Thoracic aorta endothelial cell (primary cell): ENCODE measurements at places on chromosomes 4 and X. TPM values are rescaled to one million over a fixed set of nuclear protein-coding genes. Genes with fewer than 3 reads are reported as not detected.

Gene CSAG2
- total RNA-seq, result not detected in 2 replicates

Gene IL15
- total RNA-seq, result 1.9 and 2.7 TPM in 2 replicates

Gene HAND2
- total RNA-seq, result 13.7 TPM in 1 of 2 replicates, not detected in the other

Gene SMPX
- total RNA-seq, result not detected in 2 replicates

Gene GLRA3
- total RNA-seq, result not detected in 2 replicates

Gene ARR3
- total RNA-seq, result not detected in 2 replicates

Gene RAI2
- total RNA-seq, result 0.65 and 0.80 TPM in 2 replicates

Gene GAGE13
- not detected in 2 replicates for total RNA-seq

Gene PIR
- total RNA-seq, result 141 and 163 TPM in 2 replicates

Gene ANAPC10
- 29.0 and 32.4 TPM in 2 replicates for total RNA-seq

Gene RENBP
- 2.3 and 3.1 TPM in 2 replicates for total RNA-seq

Gene TET2
- 26.9 and 29.5 TPM in 2 replicates for total RNA-seq
